Ovary (tissue), 10 donors: ENCODE measurements at places on chromosomes 4 and X. TPM values are rescaled to one million over a fixed set of nuclear protein-coding genes. Genes with fewer than 3 reads are reported as not detected.

DNA sequence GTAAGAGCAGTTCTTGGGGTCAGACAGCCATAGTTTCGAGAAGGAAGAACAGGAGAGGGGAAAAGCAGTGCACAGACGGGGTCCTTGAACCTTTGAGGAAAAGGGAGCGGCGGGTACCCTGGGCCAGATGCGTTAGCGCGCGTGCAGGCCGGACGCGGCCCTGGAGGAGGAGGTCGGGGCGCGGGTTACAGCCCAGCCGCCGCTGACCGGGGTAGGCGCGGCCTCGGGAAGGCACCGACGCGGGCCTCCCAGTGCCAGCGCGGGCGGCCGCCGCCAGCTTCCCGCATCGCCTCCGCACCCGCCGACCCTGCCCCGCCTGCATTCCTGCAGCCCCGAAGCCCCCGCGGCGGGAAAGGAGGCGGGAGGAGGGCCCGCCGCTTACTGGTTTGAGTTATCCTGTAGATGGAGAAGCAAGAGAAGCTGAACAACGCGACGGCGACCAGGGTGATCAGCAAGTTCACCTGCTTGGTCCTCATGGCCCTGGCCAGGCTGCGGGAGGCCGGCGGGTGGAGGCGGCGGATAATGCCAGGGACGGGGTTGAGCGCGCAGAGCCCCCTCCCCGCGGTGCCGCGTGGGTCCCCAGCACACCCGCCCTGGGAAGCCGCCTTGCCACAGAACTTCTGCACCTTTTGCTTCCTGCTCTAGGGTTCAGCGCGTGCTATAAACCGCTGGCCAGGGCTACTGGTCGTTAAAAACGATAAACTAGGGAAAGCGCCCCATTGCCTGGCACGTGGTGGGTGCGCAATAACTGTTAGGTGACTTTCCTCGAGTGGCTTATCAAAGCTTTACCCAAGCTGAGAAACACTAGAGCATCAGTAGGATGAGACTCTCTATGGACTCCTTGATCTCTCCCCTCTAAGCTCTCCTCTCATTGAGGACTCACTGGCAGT is at the start of gene MGAT4D:
Gene MGAT4D, minus strand, starts transcription at position 547 of the 890 bp plus-strand sequence. Its CDS starts 71 bp downstream, at position 476.
- no peak for DNase-seq

DNA sequence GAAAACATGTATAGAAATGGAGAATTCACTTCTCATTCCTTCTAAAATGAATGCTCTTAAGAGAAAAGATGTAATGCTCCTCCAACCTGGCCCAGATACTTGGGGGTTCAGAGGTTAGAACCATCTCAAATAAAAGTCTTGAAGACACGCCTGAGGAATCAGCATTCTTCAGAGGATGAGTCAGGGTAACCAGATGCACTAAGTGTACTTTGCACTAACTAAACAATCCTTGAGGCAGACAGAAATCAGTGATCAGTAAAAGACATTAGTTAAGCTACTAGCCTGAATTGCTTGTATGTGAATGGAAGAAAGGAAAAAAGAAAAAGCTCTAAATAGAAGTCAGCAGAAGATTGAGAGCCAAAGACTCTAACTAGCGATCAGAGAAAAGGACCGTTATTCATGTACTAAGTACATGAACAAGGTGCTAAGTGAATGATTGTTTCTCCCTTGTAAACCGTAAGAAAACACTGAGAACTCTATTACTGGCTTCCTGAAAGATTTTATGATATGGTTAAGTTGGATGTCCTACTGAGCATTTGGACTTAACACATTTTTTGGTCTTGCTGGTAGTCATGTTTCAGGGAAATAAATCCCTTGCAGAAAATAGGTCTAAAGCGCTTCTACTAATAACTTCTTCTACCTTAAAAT is 738.3 kb downstream of the STPG2 start:
- DNase-seq: no peak

DNA sequence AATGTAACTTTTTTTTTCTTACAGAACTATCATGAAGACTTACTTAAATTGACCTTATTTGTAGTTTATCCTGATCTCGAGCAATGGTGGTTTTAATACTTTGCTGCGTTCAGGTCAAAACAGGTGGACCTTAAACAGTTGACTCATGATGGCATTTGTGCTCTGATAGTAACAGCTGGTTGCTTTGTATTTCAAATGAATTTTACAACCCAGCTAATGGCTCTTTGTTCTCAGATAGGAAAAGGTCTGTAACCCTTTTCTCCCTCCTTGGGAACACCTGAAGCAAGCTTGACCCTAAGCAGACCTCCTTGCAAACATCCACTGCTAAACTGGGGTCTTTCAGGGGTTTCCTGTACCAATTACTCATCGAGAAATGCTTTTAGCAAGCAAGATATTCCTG is 79.2 kb downstream of the F11 start:
- no peak for DNase-seq

DNA sequence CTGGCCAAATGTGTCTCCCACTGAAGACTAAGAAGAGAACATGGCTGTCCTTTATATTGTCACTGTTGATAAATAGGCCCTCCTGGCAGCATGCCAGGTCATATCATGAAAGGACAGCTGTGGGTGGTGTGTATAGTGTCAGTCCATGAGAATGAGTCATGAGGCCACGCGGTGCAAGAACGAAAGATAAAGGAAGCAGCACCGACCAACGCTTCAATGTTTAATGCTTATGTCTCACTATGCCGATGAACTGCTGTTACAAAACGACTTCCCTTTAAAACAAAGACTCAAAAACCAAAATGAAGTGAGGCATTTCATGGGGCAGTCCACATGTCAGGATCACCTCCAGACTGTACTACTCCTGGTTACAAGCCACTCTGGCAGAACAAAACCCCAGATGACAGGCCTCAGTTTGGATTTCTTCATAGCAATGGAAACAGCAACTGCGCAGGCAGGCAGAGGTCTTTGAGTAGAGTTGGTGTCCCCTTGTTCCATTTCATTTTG is 5.2 kb upstream of the TCEANC start:
- DNase-seq: no peak

GRCh38 chr4:124325690-124326089 is 386.8 kb downstream of the ANKRD50 start:
- DNase-seq: no peak

GRCh38 chr4:138407329-138407728 is 165.2 kb upstream of the SLC7A11 start:
- DNase-seq: no peak

GRCh38 chr4:78569306-78569821 is 17.8 kb downstream of the ANXA3 start:
- no peak for DNase-seq

GRCh38 chr4:79575709-79576428 is 167.8 kb upstream of the GK2 start:
- DNase-seq: no peak

GRCh38 chr4:128825226-128825625 is 15.7 kb downstream of the JADE1 start:
- no peak for DNase-seq

- DNase-seq: no peak
Measured at GRCh38 chrX:53004811-53005210, 43.8 kb upstream of the GPR173 start.

DNA sequence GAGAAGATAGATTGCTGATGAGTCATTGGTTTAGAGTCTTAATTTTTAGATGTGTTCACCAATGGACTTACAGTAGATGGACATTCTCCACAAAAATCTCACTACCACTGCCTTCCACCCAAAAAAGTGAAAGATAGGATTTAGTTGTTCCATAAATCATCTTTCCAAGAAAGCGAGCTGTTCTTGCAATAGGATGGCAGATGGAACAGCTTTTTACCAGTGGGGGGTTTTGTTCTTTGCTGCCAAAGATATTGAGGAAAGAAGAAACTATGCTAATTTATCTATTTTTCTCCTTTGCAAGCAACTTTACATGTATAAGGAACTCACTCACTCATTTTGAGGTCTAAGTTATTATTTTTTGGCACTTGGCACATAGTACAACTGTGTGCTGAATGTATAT is 109.5 kb downstream of the ADGRL3 start:
- DNase-seq: no peak

- DNase-seq: no peak
Measured at GRCh38 chr4:56244681-56245080, 142.6 kb downstream of the AASDH start.

GRCh38 chr4:78647272-78647671 is 95.7 kb downstream of the ANXA3 start:
- DNase-seq: no peak

DNA sequence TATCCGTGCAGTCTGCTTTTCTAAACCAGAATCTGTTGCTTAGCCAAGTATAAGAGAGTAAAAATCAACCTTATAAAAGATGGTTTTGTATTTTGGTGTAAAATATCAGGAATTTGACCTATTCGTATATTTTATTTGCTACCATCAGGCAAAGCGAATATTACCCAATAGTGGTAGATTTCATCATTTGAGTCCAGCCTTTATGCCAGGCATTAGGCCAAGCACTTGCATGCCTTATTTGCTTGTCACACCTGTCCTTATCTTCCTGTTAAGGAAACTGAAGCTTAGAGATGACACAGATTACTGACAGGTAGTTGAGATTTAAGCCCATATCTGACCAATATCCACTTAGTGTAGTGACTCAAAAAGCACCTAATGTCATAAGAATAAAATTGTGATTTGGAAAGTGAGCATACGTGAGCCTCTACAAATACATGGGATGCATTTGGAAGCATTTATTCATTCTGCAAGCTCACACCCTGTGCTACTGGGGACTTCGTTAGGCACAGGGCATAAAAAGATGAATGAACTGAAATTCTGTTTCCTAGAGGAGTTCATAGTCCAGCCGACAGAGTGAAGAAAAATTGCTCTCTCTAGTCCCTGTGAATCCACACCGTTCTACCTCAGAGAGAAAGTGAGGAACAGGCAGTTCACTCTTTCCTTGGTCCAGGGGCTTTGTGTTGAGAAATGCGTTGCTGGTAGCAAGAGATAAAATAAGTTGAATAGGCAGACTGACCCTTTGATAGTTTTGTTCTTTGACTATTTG is 2.3 kb upstream of the RNF212 start:
- no peak for DNase-seq

GRCh38 chr4:11230866-11231265 is 197.8 kb downstream of the HS3ST1 start:
- DNase-seq: no peak

DNA sequence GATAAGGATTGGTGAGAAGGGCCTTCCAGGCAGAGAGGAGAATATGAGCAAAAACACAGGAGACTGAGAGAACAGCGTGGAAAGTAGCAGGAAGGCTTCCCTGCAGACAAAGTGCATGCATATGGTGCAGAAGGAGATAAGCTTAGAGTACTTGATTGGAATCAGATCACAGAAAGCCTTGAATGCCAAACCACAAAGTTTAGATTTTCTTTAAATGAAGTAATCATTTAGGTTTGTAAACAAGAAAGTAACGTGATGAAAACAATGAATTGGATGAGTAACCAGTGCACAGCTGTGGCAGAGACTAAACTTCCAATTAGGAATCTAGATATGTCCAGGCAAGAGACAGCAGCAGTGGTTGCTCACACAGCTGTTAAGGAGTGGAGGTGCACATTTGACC is 83.8 kb upstream of the C1QTNF7 start:
- no peak for DNase-seq

GRCh38 chr4:53596901-53597300 is 5.6 kb upstream of the LNX1 start:
- DNase-seq: no peak

DNA sequence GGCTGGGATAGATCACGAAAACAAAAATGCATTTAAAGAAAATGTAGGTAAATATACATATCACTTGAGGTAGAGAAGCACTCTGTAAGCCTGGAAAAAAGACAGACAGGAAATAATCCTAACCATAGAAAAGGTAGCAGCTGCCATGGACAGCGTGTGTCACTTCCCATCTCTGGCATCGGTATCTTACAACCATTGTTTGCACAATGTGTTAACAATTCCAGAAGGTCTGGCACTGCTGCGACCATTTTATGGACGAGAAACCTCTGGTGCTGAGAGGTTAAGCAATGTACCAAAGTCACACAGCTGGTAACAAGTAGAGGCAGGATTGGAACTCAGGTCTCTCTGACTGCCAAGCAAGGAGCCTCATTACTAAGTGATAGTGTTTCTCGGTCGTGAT is 1.7 kb upstream of the MTNR1A start:
- DNase-seq: no peak

- DNase-seq: no peak
Measured at GRCh38 chr4:143360838-143361625, 24.4 kb downstream of the GAB1 start.

GRCh38 chr4:3860913-3861636 is 94.9 kb downstream of the ADRA2C start:
- no peak for DNase-seq

GRCh38 chr4:151962138-151962823 is 201.5 kb upstream of the GATB start:
- no peak for DNase-seq

The SLC10A3 gene
- polyA plus RNA-seq: 5.5 TPM

The NPFFR2 gene
- not detected for polyA plus RNA-seq

The BTC gene
- 30.0 TPM for polyA plus RNA-seq

The AMTN gene
- polyA plus RNA-seq: not detected

The ERCC6L gene
- 0.23 TPM for polyA plus RNA-seq

The FAM47A gene
- not detected for polyA plus RNA-seq

The CWH43 gene
- not detected for polyA plus RNA-seq

The GPRASP2 gene
- 42.2 TPM for polyA plus RNA-seq

The ITGB1BP2 gene
- polyA plus RNA-seq: 5.4 TPM

The ARMCX2 gene
- polyA plus RNA-seq: 48.0 TPM

The DIPK2B gene
- 34.1 TPM for polyA plus RNA-seq

The SPARCL1 gene
- polyA plus RNA-seq: 1,049 TPM
